ENCODE measurements at places on chromosomes 4 and X.
A peak's percentile ranks its signal among the peaks of the same experiment; 100 is the strongest.

DNA sequence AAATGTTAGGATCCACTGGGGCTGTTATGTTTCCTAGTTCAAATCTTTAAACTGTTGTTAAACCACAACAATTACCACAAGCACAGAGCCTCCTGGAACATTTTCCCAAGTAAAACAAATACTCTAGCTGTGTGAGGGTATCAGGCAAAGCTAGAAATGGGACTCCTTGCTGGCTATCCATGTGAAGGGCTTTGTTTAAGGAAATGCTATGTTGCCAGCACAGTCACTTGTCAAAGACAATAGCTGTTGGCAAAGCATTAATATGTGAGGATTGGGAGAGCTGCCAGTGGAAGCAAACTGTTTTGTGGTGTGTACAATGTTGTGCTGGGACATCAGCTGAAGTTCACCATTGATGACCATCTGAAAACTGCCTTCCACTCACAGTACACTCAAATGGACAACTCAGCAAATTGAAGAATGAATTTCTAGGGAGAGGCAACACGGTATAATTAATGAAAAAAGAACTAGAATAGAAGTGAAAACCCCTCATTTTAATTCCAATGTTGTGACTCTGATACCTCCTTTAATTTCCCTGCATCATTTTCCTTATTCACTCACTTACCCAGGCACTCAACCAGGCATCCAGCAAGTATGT is 100.8 kb downstream of the ANXA3 start:
- no peak for DNase-seq

DNA sequence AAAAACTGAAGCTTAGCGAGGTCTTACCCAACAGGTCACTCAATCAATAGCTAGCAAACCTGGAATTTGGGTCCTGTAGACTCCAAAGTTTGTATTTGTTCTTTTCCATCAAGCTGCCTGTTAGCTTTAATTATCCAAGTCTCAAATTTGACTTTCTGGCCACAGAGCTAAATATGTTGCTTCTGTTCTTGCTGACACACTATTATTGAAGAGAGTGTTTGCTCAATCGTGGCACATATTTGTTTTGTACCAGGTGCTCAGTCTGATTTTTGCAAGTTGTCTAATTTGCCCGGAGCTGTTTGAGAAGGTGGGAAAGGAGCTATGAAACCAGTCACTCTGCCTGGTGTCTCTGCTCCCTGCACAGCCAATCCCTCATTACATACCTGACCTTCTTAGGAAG is 41.7 kb upstream of the FRMD7 start:
- DNase-seq: no peak

GRCh38 chrX:103382877-103383276 is 6.5 kb downstream of the BEX3 start:
- no peak for DNase-seq

GRCh38 chrX:1076871-1077651 is 135.4 kb downstream of the CRLF2 start:
- DNase-seq: no peak

GRCh38 chrX:148763896-148764295 is 263.5 kb downstream of the AFF2 start:
- no peak for DNase-seq

DNA sequence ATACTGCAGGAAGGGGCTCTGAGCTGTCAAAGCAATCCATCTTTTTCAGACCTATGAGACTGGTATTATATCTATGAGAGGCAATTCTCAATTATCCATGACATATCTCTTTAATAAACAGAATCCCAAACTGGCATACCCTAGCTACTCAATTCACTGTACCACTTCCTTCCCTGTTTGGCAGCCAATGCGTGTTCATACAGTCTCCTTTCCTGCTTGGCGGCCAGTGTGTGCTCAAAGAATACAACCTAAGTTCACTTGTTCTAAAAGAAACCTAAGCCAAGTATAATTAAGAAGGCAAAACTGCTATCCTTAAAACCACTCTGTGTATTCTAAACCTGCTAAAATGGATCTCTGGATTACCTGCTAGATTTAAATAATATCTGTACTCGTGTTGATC is 38.3 kb downstream of the ARHGEF9 start:
- no peak for DNase-seq

DNA sequence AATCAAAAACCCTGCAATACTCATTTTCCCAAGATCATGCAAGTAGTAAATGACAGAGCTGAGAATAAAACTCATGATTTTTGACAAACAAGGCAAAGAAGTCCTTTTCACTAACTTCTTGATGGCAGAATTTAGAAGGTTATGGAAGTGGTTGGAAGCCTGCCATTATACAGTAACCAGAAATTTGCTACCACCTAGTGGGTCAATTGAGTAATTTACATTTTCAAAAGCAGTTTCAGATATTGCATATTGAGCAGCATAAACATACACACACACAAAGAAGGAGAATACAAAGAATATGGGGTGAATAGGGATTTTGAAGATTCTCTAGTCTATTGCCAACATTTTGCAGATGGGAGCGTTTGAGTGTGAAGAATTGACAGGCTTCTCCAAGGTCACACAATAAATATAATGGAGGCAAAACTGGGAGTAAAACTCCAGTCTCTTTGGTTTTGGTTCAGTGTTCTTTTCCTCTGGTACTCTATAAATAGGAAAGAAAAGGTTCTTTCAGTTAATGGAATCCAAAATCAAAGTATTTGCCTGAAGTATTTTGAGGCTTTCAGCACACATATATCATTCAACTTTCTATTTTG is 70.2 kb downstream of the GC start:
- DNase-seq: peak; percentile 5

DNA sequence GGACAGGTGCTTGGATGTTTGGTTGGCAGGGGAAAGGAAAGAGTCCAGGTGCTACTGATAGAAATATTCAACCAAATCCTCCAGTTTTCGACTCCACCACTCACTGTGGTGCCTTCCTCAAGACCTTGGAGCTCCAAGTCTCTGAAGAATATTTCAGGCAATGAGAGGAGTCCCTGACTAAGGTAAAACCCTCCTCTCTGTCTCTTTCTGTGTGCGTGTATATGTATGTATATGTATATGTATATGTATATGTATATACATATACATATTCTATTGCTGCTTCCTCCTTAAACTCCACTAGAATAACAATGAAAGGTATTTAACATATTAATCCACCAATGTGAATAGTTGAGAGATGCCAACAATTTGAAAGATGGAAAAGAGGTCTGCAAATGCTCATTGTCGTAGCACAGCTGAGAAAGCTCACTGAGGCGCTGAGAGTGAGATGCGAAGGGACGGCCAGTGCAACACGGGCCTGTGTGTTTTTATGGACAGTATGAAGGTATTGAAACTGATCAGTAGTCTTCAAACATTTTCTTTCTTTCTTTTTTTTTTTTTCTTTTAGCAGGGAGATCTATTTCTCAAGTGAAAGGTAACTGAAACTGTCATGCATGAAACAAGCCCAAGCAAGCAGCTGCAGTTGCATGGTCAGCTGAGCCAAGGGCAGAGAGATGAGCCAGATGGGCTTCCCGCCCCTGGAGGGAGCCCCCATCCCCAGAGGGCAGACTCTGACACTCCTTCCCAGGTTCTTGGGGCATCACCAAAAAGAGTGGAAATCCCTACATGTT is 41.1 kb upstream of the HS3ST1 start:
- DNase-seq: no peak

DNA sequence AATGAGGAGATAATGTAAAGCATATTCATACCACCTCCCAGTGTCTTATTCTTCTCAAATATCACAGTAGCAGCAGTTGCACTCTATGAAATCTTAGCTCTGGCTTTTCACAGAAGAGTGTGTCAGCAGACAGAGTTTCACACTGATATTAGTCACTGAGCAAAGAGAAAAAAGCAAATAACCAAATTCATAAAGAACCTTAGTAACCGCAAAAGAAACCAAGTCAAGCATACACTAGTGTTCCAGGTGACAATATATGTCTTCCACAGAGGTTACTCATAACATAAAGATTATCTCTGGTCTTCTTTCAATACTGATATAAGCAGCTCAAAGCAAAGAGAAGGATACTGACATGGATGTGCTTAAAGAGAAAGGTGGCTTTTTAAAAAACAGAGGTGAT is 181.7 kb upstream of the EDNRA start:
- no peak for DNase-seq

DNA sequence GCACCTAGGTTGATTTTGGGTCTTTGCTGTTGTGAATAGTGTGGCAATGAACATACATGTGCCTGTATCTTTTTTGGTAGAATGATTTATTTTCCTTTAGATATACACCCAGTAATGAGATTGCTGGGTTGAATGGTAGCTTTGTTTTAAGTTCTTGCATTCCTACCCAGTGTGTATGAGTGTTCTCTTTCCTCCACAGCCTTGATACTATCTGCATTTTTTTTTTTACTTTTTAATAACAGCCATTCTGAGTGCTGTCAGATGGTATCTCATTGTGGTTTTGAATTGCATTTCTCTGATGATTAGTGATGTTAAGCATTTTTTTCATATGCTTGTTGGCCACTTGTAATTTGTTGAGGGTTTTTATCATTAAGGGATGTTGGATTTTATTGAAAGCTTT is 351.8 kb upstream of the GNPDA2 start:
- no peak for DNase-seq

DNA sequence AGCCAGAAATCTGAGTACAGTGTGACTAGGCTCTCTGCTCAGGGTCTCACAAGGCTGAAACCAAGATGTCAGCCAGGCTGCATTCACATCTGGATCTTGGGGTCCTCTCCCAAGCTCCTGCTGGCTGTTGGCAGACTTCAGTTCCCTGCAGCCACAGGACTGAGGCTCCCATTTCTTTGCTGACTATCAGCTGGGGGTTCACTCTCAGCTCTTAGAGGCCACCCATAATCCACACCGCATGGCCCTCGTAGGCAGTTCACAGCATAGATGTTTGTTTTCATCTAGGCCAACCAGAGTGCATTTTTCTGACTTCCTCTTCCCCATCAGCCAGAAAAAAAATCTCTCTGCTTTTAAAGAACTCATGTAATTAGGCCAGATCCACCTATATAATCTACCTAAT is 8.2 kb upstream of the WDR44 start:
- no peak for DNase-seq

DNA sequence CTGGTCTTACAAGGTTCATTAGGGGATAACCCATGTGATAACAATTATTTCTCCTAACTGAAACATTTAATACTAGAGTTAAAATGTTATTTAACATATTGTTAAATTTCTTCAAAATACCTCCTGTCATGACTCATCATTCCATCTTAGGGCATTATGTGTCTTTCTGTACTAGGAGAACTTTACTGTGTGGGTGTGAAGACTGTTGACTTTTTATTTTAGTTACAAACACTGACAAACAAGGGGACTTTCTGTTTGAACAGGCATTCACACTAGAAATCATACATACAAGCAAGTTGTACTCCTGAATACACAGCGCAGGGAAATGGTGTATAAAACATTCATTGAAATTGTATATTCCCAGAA is 175.9 kb downstream of the FBXW7 start:
- no peak for DNase-seq

DNA sequence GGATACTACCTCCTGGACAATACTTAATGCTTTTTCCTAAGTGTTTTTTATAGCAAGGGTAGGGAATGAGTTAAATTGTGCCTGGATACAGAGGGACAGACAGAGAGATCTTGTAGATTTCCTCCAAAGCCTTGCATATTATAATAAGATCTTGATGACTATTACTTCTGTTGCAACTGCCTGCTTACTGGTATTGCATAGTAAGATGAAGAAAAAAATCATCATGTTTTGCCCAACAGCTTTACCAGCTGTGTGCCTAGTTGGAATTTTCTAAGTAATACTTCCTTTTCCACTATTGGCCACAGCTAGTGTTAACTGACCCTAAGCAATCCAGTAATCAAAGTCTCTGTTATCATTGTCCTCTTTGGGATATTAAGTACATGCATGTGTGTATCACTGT is 139.0 kb downstream of the DCK start:
- DNase-seq: no peak

DNA sequence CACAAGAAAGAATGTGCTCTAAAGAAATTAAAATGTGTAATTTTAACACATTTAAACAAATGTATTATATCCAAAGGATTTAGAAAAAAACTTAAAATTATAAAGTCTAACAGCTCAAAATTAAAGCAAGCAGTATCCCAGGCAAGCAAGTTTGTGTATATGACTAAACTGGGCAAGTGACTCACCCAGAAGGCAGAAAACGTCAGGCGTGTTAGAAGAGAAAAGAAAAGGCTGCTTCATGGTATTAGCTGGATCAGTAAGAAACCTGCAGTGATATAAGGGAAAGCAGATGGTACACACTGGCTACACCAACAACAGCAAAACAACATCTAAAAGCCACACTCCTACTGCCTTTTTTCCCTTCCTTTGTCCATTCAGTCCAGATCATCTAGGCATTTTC is 250.6 kb upstream of the NDST3 start:
- no peak for DNase-seq

GRCh38 chr4:8114456-8115202 is 44.0 kb downstream of the ABLIM2 start:
- DNase-seq: no peak

- DNase-seq: no peak
Observed at GRCh38 chr4:183469936-183470335, 25.5 kb downstream of the CDKN2AIP start.

GRCh38 chrX:154738011-154738738 is 12.7 kb downstream of the GAB3 start:
- no peak for DNase-seq

DNA sequence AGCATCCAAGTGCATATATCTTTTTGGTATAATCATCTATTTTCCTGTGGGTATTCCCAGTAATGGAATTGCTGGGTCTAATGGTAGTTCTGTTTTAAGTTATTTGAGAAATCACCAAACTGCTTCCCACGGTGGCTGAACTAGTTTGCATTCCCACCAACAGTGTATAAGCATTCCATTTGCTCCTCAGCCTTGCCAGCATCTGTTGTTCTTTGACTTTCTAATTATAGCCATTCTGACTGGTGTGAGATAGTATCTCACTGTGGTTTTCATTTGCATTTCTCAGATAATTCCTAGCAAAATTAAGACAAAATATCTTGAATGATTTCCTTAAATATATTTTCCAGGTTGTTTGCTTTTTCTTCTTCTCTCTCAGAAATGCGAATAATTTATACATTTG is 341.1 kb downstream of the GBA3 start:
- no peak for DNase-seq

GRCh38 chrX:110276778-110277177 is 41.1 kb downstream of the AMMECR1 start:
- no peak for DNase-seq

DNA sequence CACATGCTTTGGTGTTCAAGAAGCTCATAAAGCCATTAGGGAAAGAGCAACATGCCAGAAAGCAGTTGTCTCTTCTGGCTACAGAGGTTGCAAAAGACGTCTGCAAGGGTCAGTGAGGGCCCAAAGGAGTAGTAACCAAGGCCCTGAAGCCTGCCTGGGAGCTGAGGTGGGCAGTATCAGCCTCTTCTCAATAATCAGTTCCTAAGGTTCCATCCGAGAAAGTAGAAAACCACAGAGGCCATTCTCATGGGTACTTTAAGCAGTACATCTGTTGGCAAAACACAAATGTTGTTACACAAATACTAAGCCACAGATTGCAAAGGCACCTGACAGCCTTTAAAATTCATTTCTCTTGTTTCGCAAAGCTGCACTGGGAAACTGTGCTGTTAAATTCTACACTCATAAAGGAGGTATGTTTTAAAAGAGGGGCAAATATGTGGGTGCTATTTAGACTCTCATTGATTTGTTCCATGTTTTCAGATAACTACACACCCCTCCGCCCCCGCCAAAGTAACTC is 37.7 kb downstream of the MECP2 start:
- no peak for DNase-seq
